ENCODE measurements at places on chromosomes 2 and 18.
A peak's percentile ranks its signal among the peaks of the same experiment; 100 is the strongest.

- no peak for DNase-seq
Measured at GRCh38 chr2:100243631-100244030, 78.7 kb downstream of the LONRF2 start.

DNA sequence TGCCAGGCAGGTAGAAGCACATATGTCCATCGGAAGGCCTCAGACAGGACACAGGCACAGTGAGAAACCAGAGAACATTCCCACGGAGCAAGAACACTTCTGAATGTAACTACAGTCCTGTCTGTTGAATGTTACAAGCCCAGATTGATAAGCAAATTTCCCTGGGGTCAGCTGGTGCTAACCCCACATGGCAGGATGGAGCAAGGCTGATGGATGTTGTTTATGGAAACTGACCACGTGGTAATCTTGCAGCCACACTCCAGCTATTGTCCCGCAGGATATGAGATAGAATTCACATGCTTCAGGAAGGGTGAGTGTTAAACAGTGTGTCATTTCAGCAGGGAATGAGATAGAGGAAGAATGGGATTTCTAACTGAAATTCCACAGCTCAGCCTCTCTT lies 138.8 kb upstream of the COPS8 start:
- no peak for DNase-seq

- no peak for DNase-seq
Measured at GRCh38 chr2:31223026-31223425, 5.7 kb upstream of the CAPN14 start.

GRCh38 chr18:42838546-42839145 lies 276.8 kb downstream of the RIT2 start:
- DNase-seq, result no peak

DNA sequence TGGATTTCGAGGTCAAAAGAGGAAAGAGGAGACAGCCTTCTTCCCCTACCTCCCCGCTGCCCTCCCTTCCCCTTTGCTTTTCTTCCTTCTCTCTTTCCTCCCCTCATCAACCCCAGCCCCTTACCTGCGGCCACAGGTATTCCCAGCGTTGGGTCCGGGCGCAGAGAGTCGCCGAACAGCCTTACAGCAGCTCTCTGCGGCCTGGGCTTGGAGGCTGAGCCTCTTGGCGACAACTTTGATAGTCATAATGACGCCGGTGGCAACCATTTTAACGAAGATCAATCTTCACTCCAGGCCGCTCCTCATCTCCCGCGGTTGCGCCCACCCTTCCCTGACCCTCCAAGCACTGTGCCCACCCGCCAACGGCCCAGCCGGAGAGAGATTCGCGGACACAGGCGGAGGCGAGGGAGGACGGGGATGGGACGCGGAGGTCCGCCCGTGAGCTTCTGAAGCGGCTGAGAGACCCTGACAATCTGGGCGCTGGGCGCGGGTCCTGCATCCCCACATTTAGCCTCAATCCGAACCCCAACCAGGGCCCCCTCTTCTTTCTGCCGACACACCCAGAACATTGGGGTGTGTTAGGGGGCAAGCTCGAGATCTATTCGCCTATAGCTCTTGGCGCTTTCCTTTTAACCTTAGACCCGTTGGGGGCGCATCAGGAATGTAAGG lies 1.5 kb upstream of the EVX2 start:
- no peak for DNase-seq

- peak; percentile 89 for DNase-seq
Measured at GRCh38 chr18:79988451-79989194, at the start of gene TXNL4A. TXNL4A (minus strand) TSS chr18:79988563; CDS start chr18:79988392, 171 bp downstream.

GRCh38 chr2:177880285-177880684 lies 192.3 kb downstream of the PDE11A start:
- no peak for DNase-seq

GRCh38 chr2:7012141-7012764 lies 95.0 kb downstream of the RNF144A start:
- no peak for DNase-seq

GRCh38 chr2:134774786-134775641 lies 56.2 kb upstream of the TMEM163 start:
- DNase-seq, result no peak

- DNase-seq, result no peak
Measured at GRCh38 chr2:20614201-20615067, 36.5 kb downstream of the HS1BP3 start.

GRCh38 chr2:127228102-127228501 lies 8.0 kb upstream of the CYP27C1 start:
- no peak for DNase-seq

GRCh38 chr2:202555356-202555755 lies 79.4 kb upstream of the FAM117B start:
- no peak for DNase-seq

DNA sequence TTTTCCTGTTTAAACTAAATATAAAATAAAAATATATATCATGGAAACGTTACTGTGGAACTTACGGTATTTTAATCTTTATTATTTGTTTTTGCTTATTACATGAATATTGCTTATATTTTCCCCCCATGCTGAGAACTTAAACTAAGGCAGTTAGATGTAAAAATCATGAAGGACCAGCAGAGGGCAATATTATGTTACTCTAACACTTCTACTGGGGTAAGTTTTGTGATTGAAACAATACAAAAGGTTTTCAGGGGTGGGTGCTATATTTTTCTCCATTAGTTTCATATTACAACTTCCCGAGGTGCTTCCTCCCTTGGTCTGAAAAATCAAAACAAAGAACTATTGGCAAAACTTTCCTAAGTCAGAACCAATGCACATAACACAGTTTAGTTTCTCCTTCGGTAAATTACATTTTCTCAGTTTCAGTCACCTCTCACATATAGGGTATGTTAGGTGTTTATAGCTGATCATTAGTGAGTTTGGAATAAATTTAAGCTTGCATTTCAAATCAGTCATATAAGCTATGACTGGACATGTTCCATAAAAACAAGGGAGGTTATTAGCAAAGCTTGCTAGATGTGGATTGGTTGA lies 54.8 kb downstream of the ZNF407 start:
- no peak for DNase-seq

- DNase-seq, result no peak
Measured at GRCh38 chr18:10252494-10252893, 201.9 kb upstream of the APCDD1 start.

DNA sequence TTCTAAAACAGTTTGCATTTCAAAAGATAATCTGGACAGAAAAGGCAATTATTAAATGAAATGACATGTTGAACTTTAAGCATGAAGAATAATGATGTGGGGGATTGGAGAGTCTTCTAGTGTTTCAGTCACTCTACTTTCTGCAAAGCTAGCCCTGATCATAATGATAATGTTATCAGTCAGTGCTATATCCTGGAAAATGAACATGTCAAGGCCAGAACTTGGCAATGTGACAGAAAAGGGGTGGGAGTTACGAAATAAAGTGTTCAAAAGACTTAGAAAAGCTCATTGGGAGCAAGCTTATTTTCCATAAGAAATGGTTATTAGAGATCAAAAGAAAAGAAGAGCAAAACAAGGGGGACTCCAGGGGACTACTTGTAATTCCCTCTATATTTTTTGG lies 288.5 kb upstream of the SLC8A1 start:
- no peak for DNase-seq

- no peak for DNase-seq
Measured at GRCh38 chr2:75055820-75056675, 97.6 kb downstream of the POLE4 start.
